ENCODE measurements at places on chromosomes 6 and 20.

DNA sequence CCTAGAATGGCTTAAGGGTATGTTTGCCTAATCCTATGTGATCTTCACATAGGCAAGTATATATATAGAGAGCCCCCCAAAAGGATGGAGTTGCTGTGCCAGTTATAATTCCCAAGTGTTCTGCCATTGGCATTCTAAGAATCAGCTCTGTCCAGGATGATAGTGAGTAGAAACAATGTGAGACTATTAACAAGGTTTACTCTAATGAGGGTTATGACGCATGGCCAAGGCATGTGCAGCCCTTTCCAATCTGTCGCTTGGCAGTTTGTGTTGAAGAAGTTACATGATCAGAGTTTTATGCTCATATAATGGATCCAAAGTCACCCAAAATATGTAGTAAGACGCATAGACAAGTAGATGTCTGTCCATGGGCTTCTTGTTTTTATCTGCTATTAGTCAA is 33.6 kb downstream of the VGLL2 start:
- no peak for DNase-seq

DNA sequence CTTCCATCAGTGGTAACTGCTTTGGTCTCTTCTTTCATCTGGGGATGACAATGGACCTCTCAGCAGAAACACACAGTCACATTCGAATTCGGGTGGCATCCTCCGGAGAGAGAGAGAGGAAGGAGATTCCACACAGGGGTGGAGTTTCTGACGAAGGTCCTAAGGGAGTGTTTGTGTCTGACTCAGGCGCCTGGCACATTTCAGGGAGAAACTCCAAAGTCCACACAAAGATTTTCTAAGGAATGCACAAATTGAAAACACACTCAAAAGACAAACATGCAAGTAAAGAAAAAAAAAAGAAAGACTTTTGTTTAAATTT is 6.1 kb downstream of the EDN1 start:
- no peak for DNase-seq

GRCh38 chr6:867378-867777 is 174.4 kb upstream of the EXOC2 start:
- no peak for DNase-seq

GRCh38 chr6:110421749-110422443 is 6.5 kb upstream of the DDO start:
- no peak for DNase-seq

- no peak for DNase-seq
Observed at GRCh38 chr6:145530454-145530853, 204.9 kb downstream of the EPM2A start.

- DNase-seq, result no peak
Observed at GRCh38 chr20:60715172-60715571, 536.9 kb upstream of the CDH4 start.

All from B cell (primary cell).